ENCODE measurements at places on chromosomes 7 and 10.

- DNase-seq, result peak; percentile 75
Observed at GRCh38 chr7:117873310-117874190, at the start of gene CTTNBP2. Gene CTTNBP2, minus strand, starts transcription at chr7:117873441. Its CDS starts 26 bp downstream, at chr7:117873415.

GRCh38 chr10:3067118-3067858, at the start of gene PFKP:
Gene PFKP, plus strand, starts transcription at chr10:3067548. Its CDS starts 48 bp downstream, at chr10:3067596.
- peak; percentile 62 for DNase-seq

GRCh38 chr7:138257459-138258196, 181.4 kb downstream of the AKR1D1 start:
- DNase-seq, result peak; percentile 92

GRCh38 chr10:23343591-23344240, 881 bp downstream of the C10orf67 start:
- DNase-seq, result peak; percentile 44

GRCh38 chr10:106424981-106425380, 739.5 kb downstream of the SORCS1 start:
- DNase-seq, result no peak

GRCh38 chr7:45225311-45225947, 67.8 kb downstream of the RAMP3 start:
- no peak for DNase-seq

DNA sequence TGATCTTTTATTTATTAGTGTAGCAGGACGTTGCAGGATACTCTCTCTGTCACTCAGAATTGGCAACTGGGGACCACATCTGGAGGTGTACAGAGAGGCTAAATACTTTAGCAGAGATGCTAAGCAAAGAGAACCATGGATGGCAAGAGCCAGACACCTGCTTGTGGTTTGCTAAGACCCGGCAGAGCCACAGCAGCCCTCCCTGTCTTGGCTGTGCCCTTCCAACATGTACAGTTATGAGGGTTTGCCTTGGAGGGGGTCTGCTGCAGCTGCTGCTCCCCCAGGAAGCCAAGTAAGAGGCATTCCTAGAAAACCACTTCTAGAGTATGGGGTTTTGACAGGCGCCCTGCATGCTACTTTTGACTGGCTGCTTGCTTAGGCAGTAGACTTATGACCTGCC, 5.1 kb downstream of the NPVF start:
- DNase-seq, result no peak

- DNase-seq, result no peak
Observed at GRCh38 chr7:98664882-98665281, 47.8 kb downstream of the NPTX2 start.

- peak; percentile 77 for DNase-seq
Observed at GRCh38 chr7:56105508-56105907, 768 bp downstream of the CHCHD2 start.

GRCh38 chr7:95589031-95589430, 7.3 kb downstream of the PDK4 start:
- no peak for DNase-seq

GRCh38 chr10:29840516-29841276, 205.9 kb upstream of the SVIL start:
- DNase-seq, result peak; percentile 72

- DNase-seq, result no peak
Observed at GRCh38 chr10:105698592-105698991, 1057.5 kb downstream of the SORCS3 start.

GRCh38 chr10:44988957-44989585, 10.5 kb upstream of the DEPP1 start:
- DNase-seq, result no peak

DNA sequence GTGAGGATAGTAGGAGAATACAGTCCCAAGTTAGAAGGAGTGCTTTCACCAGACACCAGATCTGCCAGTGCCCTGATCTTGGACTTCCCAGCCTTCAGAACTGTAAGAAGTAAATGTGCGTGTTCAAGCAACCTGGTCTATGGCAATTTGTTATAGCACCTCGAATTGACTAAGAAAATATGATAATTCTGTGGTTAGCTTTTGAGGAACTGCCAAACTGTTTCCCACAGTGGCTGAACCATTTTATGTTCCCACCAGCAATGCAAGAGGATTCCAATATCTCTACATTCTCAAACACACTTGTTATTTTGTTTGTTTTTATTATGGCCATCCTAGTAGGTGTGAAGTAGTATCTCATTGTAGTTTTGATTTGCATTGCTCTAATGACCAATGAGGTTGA, 47.0 kb downstream of the RBM20 start:
- no peak for DNase-seq

- DNase-seq, result no peak
Observed at GRCh38 chr7:122013630-122014029, 130.4 kb downstream of the AASS start.

GRCh38 chr7:4692055-4692454, 10.0 kb downstream of the FOXK1 start:
- DNase-seq, result no peak

GRCh38 chr7:106520962-106521514, 139.9 kb downstream of the CCDC71L start:
- peak; percentile 16 for DNase-seq

DNA sequence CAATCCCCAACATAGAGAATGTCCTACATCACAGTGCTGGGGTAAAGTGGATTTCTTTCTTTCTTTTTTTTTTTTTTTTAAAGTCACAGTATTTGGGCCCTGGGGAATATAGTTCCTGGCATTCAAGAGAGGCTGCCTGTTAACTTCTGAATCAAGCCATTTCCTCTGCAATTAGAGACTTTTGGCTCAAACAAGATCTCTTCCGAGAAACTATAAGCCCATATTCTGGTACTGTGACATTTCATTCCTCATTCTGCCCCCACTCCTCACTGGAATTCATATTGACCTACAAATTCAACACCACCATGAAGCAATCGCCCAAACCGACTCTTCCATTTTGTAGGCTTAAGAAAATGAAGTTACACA, 187.4 kb downstream of the PHTF2 start:
- no peak for DNase-seq

DNA sequence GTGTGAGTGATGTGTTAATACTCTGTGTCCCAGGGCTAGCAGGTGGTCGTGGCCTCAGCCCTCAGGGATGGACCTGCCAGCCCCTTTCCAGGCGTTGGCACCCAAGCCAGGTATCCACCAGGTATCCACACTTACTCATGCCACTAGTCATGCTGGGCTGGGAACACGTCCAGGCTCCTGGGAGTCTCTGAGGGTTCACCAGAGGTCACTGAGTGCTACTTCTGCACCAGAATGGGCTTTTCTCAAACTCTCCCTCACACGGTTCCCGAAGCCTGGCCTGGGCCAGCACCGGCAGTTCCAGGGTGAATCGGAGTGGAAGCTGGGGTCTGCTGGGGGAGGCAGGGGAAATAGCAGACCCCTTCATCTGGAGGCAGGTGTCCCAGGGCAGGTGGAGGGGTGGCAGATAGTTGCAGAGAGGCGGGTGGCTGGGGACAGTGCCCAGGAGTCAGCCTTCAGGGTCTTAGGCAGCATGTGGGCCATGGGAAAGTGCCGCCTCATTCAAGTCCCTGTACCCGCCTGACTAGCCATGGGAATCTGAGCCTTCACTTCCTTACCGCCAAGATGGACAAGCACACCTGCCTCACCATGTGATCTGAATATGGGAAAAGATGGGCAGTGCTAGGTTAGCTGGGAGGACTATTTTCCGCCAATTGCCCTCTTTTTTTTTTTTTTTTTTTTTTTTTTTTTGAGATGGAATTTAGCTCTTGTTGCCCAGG, 95.5 kb upstream of the GTF2I start:
- no peak for DNase-seq

- peak; percentile 88 for DNase-seq
Observed at GRCh38 chr10:102422545-102423129, 2.0 kb downstream of the FBXL15 start.

GRCh38 chr10:25758041-25758457, 176.0 kb upstream of the MYO3A start:
- DNase-seq, result peak; percentile 32

- DNase-seq, result no peak
Observed at GRCh38 chr7:25968205-25968993, 183.6 kb upstream of the NFE2L3 start.
